ENCODE measurements at places on chromosomes 4 and X.

- no peak for DNase-seq
These were observed 24.2 kb downstream of the TNIP2 start for GRCh38 chr4:2731907-2732317.

DNA sequence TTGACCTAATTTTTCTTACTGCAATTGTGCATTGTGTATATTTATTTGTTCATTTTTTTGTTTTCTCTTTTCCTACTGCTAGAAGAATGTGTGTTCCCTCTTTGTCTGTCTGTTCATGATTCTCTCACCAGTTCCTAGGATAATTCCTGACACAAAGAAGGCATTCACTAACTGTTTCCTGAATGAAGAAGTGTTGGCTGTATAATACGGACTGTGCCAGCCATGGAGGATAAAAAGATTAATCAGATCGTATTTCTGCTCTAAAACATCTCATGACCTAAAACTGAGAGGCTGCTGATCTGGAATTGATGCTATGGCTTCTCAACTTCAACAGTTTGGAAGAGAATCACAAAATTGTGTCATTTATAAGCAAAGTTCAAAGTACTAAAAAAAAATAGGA, 563.1 kb upstream of the FRG1 start:
- no peak for DNase-seq

- no peak for DNase-seq
These were observed 5.7 kb downstream of the MXD4 start for GRCh38 chr4:2256156-2256731.

GRCh38 chr4:176321589-176321988, 1.8 kb downstream of the SPCS3 start:
- no peak for DNase-seq

DNA sequence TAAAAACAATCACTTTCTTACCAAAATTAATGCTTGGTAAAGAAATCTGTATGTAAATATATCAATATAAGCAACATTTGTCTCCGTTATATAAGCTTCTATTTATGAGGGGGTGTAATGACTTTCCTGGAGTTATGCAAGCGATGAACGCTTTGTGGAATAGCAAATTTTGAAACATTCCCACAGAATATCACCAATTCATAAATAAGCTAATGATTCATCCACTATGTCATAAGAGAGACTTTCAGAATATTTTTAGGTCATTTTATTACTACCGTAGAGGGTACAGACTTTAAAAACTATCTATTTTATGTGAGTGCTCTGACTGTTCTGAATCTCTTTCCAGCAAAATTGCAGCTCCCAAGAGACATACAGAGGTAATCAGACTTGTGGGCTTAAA, 179.5 kb upstream of the FTHL17 start:
- no peak for DNase-seq

Measured in stimulated activated CD8-positive, alpha-beta memory T cell treated with anti-CD3 and anti-CD28 coated beads, Interleukin-15, amount 100 ng/mL, for 4 hours (primary cell).